Peyer's patch (tissue), 4 donors: ENCODE measurements at places on chromosomes 12 and 14. TPM values are rescaled to one million over a fixed set of nuclear protein-coding genes. Genes with fewer than 3 reads are reported as not detected.

The CLEC2D gene
- total RNA-seq, result 7.2 TPM

GRCh38 chr12:108975024-108975593 is 45.8 kb downstream of the SVOP start:
- DNase-seq, result no peak

DNA sequence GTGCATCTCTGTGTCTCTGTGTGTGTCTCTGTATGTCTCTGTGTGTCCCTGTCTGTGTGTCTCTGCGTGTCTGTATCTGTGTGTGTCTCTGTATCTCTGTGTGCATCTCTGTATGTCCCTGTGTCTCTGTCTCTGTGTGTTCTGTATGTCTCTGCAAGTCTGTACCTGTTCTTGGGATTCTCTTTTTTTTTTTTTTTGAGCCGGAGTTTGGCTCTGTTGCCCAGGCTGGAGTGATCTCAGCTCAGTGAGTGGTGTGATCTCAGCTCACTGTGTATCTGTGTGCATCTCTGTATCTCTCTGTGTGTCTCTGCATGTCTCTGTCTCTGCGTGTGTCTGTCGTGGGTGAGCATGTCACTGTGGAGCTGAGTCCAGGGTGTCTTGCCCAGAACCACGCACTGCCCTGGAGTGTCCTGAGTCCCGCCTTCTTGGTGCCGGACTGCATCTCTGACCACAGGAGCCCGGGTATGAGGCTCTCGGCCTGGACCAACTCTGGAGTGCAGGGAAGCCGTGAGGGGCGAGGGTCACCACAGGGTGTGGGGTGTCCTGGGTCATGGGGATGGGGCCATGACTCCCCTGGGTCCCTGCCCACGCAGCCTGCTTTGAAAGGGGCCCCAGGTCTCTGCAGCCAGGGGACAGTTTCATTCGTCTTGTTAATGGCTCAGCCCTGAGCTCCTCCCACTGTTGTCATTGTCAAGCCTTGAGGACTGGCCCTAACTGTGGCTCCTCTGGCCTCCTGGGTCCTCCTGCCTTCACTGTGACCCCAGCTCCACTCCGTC is 11.8 kb downstream of the MYL2 start:
- DNase-seq, result no peak

The GARIN6 gene
- not detected for total RNA-seq

DNA sequence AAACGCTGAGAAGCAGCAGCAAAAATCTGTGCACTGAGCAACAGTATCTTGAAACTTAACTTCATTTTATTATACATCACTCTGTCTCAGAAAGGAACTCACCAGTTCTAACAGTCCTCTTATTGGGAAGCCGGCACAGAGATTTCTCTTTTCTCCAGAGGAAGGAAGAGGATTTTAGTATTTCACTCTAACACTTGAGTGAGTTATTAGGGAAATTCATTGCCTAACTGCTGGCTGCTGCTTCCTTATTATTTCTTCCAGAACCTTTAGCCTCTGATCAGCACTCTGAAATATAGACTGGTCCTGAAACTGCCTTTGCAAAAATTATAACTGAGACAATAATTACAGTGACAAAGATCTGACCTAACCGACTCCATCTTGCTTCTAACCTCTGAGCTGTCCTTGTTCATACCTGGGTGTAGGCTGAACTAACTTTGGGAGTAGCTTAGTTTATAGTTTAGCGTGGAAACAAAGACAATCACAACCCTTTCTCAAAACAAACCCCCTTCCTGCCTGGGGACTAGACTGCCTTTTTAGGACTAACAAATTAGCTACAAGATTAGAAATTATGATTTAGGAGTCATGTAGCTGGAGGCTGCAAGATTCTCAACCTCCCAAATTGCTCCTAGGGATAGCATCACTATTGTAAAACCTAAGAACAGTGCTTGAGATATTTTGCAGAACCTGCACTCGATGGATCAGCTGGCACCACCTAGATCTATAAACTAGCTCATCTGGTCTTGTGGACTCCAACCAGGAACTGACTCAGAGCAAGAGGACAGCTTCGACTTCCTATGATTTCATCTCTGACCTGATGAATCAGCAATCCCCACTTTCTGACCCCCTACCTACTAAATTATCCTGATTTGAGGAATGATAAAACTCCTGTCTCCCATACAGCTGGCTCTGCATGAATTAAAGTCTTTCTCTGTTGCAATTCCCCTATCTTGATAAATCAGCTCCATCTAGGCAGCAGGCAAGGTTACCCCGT is 117.5 kb downstream of the DYRK2 start:
- no peak for DNase-seq

- DNase-seq, result no peak
Observed at GRCh38 chr14:70988452-70988851, 81.2 kb downstream of the PCNX1 start.

DNA sequence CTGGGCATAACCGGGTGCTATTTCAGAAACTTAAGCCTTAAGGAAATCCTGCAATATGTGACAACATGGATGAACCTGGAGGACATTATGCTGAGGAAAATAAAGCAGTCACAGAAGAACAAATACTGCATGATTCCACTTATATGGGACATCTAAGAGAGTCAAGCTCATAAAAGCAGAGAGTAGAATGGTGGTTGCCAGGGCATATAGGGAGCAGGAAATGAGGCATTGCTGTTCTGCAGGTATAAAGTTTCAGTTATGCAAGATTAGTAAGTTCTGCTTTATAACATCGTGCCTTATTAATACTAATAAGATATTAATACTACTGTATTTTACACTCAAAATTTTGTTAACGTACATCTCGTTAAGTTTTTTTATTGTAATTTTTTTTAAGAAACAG is 124.2 kb upstream of the ATF1 start:
- DNase-seq, result no peak

GRCh38 chr14:93317210-93317874 is 15.5 kb downstream of the BTBD7 start:
- DNase-seq, result peak; percentile 51

DNA sequence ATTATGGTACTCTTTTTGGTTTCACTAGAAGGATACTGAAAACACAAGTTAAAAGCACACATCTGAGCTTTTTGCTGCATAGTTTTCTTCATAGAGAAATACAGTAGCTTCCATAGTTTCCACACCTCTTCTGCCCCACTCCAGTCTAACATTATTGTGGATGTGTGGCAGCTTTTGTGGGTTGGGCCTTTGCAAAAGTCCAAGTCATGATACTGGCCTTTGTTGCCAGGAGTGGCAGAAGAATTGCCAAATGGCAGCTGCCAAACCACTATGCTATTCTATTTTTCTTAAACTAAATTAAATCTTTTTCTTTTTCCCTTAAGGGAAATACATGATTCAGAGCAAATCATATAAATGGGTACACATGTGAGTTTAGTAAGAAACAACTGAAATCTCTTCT is 114.8 kb downstream of the PLEKHA5 start:
- no peak for DNase-seq

The KRT75 gene
- total RNA-seq, result not detected

DNA sequence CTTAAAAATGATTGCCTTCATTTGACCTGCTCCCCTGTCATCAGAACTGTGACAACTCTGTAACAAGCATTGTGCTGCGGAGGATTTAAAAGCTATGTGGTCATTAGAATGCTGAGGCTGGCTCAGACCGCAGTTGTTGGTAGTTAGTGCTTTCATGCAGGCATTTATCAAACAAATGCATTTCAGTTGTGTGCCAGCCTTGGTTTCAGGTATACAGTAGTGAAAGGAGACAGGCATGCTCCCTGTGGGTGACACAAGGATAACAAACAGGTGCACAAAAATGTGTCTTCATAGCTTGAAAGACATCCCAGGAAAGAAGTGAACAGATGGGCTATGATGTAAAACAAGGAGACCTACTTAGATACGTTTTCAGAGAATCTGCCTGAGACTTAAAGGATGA is 60.6 kb downstream of the MARK3 start:
- no peak for DNase-seq

DNA sequence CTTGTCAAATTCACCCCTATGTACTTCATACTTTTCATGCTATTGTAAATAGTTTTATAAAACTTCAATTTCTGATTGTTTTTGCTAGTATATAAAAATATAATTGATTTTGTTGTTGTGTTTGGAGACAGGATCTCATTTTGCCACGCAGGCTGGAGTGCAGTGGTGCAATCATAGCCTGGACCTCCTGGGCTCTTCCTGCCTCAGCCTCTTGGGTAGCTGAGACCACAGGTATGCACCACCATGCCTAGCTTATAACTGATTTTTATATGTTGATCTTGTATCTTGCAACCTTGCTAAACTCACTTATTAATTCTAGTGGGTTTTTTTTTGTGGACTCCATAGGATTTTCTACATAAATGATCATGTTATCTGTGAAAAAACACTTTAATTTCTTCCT is 23.5 kb downstream of the ATP5MC2 start:
- DNase-seq, result no peak

- no peak for DNase-seq
Observed at GRCh38 chr14:75720842-75721498, 59.9 kb downstream of the TTLL5 start.

DNA sequence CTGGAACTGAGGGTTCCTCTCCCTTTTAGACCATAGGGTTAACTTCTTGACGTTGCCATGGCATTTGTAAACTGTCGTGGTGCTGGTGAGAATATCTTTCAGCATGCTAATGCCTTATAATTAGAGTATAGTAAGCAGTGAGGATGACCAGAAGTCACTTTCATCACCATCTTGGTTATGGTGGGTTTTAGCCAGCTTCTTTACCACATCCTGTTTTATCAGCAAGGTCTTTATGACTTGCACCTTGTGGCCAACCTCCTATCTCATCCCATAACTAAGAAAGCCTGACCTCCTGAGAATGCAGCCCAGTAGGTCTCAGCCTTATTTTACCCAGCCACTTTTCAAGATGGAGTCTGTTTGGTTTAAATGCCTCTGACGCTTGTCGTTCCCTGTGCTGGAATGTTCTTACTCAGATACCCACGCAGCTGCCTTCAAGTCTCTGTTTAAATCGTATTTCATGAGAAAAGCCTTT is 44.2 kb downstream of the BBS10 start:
- DNase-seq, result no peak

- no peak for DNase-seq
Observed at GRCh38 chr12:70796989-70797388, 123.5 kb downstream of the PTPRR start.

GRCh38 chr14:102688290-102688689 is 89.0 kb upstream of the TRAF3 start:
- DNase-seq, result no peak

The RNF10 gene
- total RNA-seq, result 243 TPM

The RPGRIP1 gene
- total RNA-seq, result not detected

- no peak for DNase-seq
Observed at GRCh38 chr12:70227911-70228310, 15.3 kb upstream of the CNOT2 start.

The CLEC1A gene
- not detected for total RNA-seq

DNA sequence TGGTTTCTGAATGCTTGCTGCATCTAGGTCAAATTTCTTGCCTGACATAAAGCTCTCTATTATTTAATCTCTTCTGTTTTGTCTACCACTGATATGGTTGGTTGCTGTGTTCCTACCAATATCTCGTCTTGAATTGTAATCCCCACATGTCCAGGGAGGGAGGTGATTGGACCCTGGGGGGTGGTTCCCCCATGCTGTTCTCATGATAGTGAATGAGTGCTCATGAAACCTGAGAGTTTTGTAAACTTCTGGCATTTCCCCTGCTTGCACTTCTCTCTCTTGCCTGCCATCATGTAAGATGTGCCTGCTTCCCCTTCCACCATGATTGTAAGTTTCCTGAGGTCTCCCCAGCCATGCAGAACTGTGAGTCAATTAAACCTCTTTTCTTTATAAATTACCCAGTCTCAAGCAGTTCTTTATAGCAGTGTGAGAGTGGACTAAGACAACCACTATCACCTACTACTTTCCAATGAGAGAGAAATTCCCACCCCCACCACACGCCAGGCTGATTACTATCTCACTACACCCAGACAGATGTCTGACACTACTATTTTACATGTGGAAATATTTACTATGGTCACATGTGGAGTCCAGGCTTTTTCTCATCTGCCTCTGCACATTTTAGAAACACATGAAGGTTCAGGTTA is 69.2 kb upstream of the ATP2B1 start:
- DNase-seq, result no peak

DNA sequence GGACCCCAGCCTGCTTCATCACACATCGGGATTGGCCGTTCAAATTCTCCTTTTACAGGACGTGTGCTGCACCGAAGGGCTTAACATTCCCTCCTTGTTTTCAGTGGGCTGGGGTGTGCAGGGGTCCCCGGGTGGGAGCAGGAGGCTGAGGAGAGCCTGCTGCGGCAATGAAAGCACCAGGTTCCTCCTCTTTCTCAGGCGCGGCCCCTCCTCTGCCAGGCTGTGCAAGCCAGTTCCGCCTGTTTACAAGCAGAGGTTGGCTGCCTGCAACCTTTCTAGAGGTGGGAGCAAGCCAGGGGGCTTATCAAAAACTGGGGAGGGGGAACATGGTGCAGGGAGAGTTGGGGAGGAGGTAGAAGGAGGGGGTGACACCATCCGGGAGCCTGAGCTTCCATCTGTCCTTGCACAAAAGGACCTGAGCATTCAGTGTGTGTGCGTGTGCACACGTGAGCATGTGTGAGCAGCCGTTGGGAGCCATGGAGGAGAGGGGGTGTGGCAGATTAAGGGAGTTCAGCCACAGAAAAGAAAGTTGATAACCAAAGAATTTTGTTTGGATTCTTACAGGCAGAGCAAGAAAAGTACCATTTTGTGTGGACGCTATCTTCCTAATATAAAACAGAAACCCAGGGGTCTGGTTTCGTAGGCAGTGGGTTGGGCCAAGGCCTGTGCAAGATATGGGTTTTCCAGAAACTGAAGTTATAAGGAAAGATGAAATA is 108.8 kb upstream of the RFLNA start:
- no peak for DNase-seq

The ARMH4 gene
- 3.2 TPM for total RNA-seq

- no peak for DNase-seq
Observed at GRCh38 chr12:131920902-131921840, 7.9 kb upstream of the PUS1 start.

- DNase-seq, result no peak
Observed at GRCh38 chr12:41277946-41278267, 89.8 kb downstream of the PDZRN4 start.

- DNase-seq, result peak; percentile 53
Observed at GRCh38 chr12:52879394-52880351, 25.2 kb downstream of the KRT8 start.

- no peak for DNase-seq
Observed at GRCh38 chr14:29123017-29123416, 356.4 kb downstream of the FOXG1 start.
